CD4-positive, alpha-beta T cell treated with Interleukin-15 for 1 hour (primary cell): ENCODE measurements at places on chromosomes 5 and 9.

DNA sequence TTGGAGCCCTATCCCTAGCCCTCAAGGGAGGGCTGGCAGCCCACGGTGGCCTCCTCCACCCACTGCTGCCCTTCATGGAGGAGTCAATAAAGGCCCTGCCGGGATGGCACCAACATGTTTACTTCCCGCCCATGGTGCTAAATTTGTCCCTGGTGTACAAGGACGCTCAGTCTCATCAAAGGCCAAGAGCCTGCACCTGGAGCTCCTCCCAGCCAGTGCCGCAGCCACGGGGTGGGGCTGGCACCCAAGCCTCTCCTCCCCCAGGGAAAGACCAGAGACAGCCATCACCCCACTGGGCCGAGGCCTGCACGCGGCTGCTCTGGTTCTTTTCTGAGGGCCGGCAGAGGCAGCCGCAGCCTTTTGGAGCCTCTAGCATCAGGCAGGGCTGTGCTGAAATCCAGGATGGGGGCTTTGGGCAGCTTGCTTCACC lies 34.8 kb upstream of the RXRA start:
- no peak for DNase-seq

GRCh38 chr9:109451311-109452025 lies 46.6 kb downstream of the PTPN3 start:
- no peak for DNase-seq

DNA sequence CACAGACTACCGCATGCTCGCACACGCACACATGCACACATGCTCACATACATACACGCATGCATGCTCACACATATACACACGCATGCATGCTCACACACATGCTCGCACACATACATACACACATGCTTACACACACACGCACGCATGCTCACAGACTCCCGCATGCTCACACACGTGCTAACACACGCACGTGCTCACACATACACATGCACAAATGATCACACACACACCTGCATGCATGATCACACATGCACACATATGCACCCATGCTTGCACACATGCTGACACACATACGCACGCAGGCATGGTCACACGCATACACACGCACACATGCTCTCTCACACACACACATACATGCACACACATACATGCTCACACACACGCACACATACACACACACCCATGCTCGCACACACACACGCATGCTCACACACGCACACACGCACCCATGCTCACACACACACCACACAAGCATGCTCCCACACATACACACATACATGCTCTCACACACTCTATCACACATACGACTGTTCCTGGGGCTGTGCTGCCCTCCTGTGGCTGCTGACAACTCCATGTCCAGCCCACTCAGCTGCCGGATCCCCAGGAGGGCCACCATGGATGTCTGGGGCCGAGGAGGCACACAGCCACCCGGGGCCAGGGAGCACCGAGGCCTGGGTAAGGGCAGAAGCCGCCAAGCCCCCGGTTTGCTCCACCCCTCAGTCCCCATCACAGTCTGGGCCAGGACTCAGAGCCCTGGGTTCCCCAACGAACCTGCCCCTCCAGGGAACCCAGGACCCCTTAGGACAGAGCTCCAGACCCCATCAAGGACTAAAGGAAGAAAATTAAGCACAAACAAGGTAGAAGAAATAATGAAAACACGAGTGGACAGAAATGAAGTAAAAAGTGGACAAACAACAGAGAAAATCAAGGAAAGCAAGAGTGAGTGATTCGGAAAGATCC lies 31.4 kb upstream of the EGFL7 start:
- peak; percentile 84 for DNase-seq

- no peak for DNase-seq
These were observed at the start of gene SV2C for GRCh38 chr5:76082772-76083554. Gene SV2C, plus strand, starts transcription at chr5:76083383. Its CDS starts 48,368 bp downstream, at chr5:76131751.

GRCh38 chr9:2027543-2028160 lies 12.5 kb downstream of the SMARCA2 start:
- no peak for DNase-seq

GRCh38 chr5:9564752-9565151 lies 18.9 kb upstream of the SEMA5A start:
- no peak for DNase-seq

DNA sequence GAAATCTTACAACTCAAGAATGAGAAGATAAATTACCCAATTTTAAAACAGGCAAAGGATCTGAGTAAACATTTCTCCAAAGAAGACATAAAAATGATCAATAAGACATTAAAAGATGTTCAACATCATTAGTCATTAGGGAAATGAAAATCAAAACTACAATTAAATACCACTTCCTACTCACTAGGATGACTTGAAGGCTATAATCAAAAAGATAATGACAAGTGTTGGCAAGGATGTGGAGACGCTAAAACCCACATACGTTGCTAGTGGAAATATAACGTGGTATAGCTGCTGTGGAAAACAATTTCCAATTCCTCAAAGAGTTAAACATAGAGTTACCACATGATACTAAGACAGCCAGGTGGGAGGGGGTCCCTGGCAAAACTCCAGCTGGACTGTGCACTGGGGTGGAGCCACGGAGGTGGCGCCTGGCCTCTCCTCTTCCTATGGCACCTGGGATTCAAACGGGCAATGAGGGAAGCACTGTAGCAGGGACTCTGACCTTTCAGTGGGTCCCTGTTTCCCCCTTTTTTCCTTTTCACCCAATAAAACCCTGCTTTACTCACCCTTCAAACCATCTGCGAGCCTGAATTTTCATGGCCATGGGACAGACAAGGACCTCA lies 5.9 kb downstream of the ARSB start:
- no peak for DNase-seq

DNA sequence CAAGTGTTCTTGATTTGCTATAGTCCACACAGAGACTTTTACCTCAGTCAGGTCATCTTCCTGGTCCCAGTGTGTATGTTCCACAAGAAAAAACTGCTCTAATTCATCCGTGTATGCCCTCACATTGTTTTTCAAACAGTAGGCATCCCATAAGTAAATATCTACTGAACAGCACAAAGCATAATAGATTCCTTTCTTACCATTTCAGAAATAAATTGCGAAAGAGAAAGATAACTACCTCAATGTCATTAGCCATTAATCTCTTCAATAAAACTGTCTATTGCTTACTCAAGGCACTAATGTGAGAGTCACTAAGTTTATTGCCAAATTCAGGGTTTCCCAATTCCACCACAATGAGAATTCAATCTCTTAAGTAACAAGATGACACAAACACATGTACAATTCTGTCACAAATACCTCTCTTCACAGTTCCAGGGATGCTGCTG lies 9.6 kb downstream of the FBXW2 start:
- no peak for DNase-seq

DNA sequence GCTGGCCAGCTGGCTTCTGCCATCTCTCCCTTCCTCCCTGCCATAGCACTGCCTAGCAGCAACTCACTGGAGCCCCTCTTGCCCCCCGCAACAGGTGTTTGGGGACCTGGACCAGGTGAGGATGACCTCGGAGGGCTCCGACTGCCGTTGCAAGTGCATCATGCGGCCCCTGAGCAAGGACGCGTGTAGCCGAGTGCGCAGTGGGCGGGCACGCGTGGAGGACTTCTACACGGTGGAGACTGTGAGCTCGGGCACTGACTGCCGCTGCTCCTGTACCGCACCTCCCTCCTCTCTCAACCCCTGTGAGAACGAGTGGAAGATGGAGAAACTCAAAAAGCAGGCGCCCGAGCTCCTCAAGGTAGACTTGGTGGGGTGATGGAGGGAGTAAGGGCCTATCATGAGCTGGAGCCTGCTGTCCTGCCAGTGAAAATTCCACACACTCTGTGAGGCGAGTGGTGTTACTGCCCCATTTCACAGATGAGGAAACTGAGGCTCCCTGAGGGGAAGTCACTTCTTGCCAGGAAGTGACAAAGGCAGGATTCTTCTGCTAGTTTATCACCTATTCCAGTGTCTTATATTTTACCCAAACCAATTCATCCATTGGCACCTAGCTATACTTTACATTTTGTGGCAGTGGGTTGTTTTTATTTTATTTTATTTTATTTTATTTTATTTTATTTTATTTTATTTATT lies 10.1 kb downstream of the OLFML2A start:
- DNase-seq, result no peak

GRCh38 chr9:123399803-123400378 lies 43.9 kb downstream of the CRB2 start:
- DNase-seq, result no peak

DNA sequence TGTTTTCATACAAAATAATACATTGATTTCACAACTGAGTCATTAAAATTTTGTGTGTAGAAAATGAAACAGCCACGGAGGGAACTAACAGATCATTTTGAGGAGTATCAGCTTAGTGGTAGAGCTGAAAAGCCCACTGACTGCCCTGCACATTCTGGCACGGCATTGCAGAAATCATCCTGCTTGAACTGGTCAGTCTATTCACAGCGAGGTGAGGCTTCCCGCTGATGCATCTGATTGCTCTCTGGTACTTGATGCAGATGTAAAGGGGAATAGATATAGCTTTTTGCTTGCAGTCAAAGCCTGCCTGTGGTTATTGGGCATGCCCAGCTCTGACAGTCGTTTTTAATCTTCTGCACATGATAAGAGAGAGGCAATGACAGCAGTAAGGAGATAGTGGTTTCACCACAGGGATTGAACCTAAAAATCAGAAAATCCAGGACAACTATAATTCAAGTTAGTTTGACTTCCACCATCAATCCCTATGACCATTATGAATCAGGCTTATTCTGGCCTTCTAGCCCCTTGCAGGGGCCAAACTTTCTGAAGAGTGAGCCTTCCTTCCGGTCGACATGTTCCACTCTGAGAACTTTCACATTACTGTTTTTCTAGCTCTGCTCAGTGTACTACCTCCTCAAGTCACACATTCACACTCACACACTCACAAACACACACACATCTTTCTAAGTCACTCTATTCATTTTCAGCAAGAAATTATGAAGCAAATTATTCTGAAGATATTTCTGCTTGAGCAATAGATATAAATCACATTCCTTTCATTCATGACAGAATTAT lies 782.8 kb upstream of the NUDT12 start:
- DNase-seq, result no peak

DNA sequence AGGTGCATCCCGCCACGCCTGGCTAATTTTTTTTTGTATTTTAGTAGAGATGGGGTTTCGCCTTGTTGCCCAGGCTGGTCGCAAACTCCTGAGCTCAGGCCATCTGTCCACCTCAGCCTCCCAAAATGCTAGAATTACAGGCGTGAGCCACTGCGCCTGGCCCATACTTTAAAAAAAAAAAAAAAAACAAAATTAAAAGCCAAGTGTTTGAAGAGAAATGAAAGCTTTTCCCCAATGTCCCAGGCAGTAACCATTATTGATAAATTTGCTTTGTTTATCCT lies 9.5 kb downstream of the PRRC2B start:
- DNase-seq, result no peak

- DNase-seq, result peak; percentile 70
These were observed 1.3 kb upstream of the PHPT1 start for GRCh38 chr9:136847826-136848392.

DNA sequence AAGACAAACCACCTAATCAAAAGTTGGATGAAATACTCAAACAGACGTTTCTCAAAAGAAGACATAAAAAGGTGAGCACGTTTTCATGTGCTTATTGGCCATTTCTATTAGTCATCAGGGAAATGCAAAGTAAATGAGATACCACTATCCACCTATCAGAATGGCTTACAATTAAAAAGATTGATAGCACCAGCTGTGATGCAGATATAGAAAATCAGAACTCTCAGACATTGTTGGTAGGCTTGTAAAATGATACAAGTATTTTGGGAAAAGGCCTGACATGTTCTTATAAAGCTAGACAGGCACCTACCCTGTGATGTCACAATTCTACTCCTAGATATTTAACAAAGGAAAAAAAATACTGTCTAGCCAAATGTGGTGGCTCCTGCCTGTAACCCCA lies 44.0 kb upstream of the SLC30A5 start:
- no peak for DNase-seq

DNA sequence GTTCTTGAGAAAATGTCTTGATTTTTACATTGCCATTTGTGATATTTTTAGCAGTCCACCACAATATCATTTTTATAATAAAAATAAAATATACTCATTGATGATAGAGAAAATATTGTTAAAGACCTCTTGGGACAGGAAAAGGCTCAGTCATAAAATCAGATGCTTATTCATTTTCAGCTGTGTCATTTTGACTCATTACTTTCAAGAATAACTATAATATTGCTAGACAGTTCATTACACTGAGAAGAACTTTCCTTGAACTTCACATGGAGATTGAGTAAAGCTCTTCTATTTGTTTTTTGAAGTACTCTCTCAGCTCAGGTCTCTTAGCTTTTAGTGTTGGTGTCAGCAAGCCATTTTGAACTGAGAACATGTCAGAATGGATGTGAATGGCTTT lies 8.5 kb upstream of the MEIKIN start:
- no peak for DNase-seq

GRCh38 chr9:109387206-109387605 lies 66.3 kb upstream of the EPB41L4B start:
- no peak for DNase-seq

DNA sequence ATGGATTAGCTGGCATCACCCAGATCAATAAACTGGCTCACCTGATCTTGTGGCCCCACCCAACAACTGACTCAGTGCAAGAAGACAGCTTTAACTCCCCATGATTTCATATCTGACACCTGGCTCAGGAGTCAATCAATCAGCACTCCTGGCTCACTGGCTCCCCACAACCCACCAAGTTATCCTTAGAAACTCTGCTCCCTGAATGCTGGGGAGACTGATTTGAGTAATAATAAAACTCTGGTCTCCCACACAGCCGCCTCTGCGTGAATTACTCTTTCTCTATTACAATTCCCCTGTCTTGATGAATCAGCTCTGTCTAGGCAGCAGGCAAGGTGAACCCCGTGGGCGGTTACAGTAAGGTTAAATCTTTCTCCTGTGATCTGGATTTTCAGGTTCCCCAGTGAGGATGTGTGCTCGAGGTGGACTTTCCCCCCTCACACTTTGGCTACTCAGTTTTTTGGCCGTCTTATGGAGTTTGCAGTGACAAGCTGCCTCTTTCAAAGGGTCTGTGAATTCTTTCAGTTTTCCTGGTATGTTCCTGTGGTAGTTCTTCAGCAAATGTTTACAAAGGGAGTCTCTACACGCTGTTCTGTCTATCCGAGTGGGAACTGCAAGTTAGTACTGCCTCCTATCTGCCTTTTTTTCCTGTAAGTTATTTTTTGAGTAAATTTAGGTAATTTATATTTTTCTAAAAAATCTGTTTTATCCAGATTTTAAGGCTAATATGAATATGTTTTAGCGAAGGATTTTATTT lies 500.2 kb upstream of the NUDT12 start:
- no peak for DNase-seq
